GM20000 (cell line): ENCODE measurements at places on chromosomes 5 and 9.
A peak's percentile ranks its signal among the peaks of the same experiment; 100 is the strongest.

DNA sequence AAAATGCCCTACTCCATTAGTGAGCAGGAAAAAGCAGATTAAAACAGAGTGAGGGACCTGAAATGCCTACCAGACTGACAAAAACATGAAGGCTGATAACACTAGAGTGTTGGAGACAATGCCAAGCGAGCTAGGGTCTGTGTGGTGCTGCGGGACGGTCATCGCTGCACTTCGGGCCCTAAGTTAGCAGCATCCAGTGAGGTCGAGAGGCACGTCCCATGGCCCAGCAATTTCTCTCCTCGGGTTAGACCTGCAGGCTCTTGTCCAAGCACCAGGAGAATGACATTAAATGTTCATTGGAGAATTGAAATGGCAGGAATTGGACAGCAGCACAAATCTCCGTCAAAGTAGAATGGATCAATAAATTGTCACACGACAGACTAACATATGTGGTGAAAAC is 5.3 kb upstream of the CACNA1B start:
- no peak for DNase-seq

- DNase-seq = no peak
These were observed 27.5 kb upstream of the HAND1 start for GRCh38 chr5:154505567-154505966.

DNA sequence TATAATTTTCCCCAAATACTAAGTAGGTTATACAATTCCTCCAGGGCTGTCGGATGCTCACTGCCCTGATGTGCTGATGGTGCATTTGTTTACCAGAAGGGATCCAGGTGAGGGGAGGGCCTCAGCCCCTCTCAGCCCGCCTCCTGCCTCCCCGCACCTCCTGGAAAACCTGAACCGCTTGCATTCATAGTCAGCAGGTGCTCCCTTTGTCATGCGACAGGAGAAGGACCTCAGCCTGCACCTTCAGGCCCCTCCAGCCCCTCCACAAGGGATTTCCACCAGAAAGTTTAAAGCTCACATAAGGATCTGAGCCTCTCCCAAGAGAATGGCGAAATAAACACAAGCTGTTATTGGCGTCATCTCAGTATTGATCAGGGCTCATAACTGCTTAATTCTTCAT is 36.5 kb upstream of the NTNG2 start:
- DNase-seq = no peak

DNA sequence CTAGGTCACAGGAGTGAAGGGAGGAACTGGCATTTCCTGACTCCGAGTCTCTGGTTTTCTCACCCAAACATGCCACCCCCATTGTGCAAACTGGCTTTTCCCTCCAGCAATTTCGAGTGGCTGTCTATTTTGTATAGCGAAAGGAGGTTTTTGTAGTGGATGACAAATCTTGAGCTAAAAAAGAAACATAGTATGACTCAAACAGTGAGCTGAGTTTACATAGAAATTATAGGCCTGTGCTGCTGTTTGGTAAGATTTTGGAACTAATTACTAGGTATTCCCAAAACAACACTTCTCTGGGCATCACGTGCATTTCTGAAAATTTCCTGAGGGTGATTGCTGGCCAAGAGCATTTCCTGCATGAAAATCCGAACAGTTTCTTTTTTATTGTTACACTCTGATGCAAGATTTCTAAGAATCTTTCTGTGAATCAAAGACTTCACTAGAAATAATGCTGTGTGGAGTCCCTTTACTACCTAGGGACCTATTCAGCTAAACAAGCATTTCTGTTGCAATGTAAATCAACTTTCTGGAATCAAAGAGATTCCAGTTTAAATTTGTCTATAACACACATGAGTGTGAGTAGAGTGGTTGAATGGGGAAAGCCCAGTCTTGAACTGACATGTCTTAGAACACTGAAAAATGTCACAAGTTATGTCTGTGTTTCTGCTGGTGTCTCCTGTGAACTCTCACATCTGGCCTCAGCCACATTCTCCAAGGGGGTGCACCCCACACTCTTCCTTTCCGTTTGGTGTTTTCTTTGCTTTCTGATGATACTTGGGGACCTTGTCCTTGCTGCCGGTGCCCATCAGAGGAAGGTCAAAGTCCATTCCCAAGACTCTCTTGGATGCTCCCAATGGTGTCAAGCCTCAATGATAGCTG is 33.3 kb upstream of the DAPK1 start:
- peak; percentile 45 for DNase-seq

DNA sequence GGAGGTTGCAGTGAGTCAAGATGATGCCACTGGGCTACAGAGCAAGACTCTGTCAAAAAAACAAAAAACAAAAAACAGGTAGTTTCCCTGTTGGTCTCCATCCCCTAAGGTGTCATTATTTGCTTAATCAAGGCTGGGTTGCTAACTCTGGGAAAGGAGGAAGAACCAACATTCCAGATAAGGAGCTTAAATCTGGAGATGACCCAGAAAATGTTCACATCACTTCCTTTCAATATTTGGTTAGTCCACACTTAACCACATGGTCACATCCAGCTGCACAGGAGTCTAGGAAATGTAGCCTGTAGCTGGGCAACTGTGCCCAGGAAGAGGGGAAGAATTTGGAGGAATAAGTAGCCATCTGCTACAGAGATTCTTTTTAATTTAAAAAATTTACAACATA is 25.9 kb upstream of the MEGF9 start:
- no peak for DNase-seq

DNA sequence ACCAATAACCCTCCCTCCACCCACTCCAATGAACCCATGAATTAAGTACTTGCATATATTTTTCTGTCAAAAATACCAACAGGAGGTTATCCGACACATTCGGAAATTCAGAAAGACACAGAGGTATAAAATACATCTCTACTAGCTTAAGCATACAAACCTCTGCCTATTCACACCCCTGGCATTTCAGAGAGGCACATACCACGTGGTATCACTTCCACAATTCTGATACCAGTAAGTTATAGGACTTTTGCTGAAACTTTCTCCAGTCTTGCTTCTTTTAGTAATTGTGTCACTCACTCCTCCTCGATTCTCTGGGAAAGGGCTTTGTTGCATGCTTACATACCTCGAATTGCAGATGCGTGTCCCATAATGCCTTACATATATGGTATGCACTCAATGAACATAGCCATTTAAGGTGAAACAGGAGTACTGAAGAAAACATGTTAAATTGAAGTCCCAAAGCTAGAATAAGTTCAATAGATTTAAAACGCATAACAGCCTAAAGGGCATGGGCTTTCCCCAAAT is 58.1 kb downstream of the TLE1 start:
- no peak for DNase-seq

DNA sequence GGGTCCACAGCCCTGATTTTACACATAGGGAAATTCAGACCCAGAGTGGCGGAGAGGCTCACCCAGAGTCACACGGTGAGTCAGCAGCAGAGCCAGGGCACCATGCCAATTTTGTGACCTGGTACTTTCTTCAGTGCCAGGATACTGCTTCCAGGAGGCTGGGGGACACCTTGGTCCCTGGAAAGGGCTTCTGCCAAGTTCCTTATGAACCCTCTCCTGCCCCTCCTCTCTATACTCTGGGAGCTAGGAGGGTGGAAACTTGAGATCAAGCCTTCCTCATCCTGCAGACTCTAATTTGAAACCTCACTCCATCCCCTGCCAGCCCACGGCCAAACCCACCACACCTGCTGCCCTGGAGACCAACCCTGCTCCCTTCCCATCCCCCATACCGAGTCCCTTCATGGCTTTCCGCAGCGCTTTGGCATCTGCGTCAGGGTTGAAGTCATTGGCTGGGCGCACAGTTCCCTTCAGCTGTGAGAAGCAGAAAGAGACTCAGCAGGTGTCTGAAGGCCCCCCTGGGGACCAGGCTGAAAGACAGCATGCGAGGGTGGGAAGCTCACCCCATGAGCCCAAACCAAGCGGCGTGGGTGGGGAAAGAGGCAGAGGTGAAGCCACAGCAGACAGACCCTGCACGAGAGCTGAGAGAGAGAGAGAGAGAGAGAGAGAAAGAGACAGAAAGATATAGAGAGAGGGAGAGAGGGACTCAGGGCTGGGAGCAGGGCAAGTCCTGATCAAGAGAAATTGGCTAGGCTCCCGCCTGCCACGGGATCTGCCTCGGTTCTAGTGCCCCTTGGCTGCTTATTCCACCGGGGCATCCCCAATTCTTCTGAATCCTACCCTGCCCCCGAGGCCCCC is 33.5 kb downstream of the ANXA6 start:
- peak; percentile 82 for DNase-seq

DNA sequence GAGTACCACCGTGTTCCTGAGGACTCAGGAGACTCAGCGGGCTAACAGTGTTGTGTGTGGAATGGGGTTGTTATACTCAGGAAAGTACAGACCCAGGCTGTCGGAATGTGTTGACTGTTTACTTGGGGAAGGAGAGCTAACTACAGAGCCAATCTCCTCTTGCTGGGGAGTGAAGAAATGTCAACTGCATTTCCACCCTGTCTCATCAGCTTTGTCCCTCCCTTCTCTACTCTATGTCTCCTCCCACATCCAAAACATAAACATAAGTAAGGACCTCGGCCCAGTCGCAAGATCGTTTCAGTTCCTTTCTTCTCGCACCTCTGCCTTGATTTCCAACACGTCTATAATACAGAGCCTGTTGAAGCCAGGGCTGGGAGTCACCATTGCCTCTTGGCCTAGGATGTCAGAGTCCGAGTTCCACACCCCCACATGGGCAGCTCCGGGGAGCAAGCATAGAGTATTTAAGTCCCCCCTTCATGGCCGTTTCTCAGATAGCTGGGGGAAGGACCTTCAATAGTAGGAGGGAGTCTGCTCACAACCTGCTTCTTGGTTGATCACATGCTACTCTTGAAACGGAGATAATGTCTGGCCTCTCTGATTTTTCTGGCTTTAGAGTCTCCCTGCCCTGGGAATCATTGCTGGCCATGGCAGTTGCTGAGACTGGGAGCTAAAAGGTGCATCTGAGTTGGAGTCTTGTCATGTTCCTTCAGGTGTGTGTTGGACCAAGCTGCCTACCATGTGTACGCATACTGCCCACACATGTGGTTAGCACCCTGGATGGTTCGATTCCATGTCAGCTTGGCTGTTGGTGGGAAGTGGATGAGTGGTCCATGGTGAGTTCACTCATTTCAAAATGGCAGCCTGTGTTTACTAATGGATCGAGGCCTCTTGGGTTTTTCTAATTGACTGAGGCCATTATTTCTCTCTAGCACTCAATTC is 147.3 kb downstream of the MTX3 start:
- no peak for DNase-seq

DNA sequence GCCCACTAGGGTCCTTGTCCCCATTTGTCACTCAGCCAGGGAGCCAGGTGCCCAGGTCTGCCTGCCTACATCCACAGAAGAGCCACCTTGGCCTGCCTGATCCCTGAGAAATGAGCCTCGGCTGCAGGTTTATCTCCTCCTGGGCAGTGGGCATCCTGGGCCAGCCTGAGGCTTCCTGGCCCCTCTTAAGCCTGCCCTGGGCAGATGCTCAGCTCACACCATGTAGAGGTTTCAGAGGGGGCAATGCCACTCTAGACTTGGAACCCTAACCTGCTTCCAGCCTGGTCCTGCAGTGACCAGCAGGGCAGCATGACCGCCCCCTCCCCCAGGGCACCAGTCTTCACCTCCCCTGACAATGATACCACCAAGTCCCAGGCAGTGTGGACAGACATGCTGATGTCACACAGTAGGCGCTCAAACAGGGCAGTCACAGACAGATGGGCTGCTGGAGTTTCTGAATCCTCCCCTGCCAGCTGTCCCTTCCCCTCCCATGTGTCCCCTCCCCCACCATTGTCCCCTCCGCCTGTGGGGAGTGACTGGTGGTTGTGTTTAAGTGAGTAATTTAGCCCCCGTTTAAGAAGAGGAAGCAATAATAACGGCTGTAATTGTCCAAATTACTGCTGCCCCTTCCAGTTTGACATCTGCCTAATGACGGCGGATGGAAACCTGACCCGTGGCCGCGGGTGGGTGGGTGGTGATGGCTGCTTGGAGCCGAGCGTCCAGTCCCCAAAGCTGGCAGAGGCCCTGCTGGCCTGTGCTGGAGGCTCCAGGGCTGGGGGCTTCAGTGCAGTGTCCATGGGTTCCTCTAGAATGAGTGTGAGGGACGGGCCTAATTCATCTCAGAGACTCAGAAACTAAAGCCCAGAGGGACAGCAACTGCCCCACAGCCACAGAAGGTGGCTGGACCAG is 147.7 kb downstream of the BARX1 start:
- peak; percentile 2 for DNase-seq

- DNase-seq = no peak
These were observed 12.7 kb downstream of the PDGFRB start for GRCh38 chr5:150142959-150143349.

DNA sequence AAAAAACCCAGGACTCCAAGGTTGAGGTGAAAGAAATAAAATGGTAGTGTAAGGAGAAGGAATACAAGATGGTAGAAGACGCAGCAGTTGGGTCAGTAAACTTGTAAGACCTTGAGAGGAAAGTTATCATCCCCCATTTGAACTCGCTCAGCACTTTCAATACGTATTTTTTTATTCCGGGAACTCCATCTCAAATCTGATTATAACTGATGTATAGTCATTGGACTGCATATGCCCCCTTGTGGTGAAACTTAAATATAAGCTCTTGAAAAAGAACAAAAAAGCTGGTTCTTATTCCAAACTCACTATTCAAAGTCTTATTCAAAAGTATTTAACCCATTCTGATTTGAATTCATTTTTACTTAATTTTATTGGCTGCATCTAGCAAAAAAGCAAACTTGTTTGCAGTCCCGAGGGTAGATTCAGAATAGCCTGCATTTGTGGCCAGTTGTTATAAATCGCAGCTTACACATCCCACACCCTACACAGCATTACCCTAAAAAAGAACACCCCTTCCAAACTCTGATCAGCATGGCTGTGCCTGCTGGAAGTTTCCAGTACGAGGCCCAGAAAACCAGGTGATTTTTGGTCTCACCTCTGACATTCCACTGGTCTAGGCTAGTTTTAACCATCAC is 118.0 kb downstream of the ESM1 start:
- DNase-seq = peak; percentile 62

- no peak for DNase-seq
These were observed 61.4 kb upstream of the GLRX start for GRCh38 chr5:95884017-95884325.

DNA sequence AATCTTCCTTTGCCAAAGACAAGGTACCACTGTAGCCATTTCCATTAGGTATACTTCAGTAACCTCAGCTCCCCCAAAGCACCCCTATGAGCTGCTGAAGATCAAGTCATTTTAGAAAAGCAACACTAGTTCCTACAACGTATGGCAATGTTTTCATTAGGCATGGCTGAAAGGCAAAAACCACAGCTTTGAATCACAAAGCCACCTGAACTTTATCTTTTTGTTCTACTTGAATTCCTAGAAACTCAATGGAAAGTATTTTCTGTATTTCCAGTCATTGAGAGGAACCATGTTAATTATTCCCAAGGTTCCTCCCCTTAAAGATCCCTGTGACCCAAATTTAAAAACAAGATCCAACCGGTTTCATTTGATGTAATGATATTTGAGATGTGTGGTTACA is 152.1 kb downstream of the EFNA5 start:
- DNase-seq = no peak

- DNase-seq = no peak
These were observed 26.8 kb downstream of the TERT start for GRCh38 chr5:1268056-1268455.

- no peak for DNase-seq
These were observed 58.5 kb downstream of the APTX start for GRCh38 chr9:32942755-32943460.
